ENCODE measurements at places on chromosomes 5 and 9.

DNA sequence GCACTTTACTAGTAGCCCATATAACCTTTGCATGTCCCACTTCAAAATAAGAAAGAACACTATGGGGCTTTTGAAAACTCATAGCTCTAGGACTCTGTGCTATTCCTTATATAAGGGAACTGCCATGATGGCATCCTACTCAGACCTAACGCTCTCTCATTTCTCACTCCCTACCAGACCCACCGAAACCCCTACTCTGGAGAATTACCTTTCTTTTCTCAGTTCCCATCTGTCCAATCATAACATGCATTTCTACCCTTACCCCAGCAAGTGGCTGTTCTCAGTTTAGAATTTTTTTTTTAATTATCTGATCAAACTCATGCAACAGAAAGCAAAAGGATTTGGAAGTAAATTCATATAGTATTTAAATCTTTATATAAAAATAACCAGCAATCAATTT, 27.3 kb downstream of the CARNMT1 start:
- DNase-seq = no peak

DNA sequence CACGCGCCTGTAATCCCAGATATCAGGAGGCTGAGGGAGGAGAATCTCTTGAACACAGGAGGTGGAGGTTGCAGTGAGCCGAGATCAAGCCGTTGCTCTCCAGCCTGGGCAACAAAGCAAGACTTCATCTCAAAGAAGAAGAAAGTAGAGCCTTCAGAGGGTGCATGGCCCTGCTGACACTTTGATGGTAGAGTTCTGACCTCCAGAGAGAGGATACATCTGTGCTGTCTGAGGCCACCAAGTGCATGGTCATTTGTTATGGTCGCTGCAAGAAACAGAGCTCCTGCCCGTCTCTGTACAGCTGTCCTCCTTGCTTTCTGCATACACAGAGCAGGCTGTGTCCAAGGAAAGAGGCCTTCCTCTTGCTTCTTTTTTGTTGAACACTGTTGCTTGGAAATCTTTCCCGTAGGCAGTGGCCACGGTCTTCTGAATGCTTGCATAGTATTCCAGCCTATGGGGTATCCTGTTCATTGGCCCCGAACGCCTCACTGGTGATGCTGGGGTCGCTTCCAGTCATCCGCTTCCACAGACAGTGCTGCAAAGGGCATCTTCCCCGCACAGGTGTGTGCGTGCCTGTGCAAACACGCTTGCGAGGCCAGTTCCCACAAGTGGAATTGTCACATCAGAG, 36.8 kb upstream of the UNC5A start:
- DNase-seq = no peak

DNA sequence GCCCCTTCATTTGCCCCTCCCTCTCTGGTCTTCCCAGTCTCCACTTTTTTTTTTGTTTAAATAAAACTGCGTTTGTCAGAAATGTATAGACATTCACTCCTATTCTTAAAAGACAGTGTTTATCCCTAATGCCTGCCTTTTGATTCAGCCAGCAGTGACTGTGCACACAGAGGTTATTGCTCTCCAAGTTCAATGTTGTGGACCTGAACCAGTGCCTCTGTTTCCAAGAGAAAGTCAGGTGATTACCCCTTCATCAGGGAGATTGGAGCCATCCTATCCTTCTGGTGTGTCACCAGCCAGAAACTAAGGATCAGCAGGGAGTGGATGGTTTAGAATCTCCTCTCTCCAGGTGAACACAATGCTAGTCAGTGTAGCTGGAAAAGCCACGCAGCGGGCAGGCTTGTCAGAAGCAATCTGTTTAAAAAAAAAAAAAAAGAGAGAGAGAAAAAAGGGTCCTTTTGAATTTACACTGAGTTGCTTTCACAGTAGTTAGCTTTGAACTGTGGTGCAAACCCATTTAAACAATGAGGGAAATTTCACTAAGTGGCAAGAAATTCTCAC, 167.5 kb upstream of the DMRT1 start:
- no peak for DNase-seq

- DNase-seq = no peak
Observed at GRCh38 chr5:138752341-138752950, 779 bp upstream of the CTNNA1 start.

- no peak for DNase-seq
Observed at GRCh38 chr9:5453004-5453403, 2.7 kb downstream of the CD274 start.

DNA sequence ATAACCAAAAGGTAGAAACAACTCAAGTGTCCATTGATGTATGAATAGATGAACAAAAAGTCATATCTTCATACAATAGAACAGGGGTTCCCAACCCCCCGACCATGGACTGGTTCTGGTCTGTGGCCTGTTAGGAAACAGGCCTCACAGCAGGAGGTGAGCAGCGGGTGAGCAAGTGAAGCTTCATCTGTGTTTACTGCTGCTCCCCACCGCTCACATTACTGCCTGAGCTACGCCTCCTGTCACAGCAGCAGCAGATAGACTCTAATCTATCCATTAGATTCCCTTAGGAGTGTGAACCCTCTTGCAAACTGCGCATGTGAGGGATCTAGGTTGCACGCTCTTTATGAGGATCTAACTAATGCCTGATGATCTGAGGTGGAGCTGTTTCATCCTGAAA, 478.0 kb downstream of the BRINP1 start:
- DNase-seq = no peak

GRCh38 chr5:121711416-121711815, 140.3 kb upstream of the FTMT start:
- no peak for DNase-seq

- no peak for DNase-seq
Observed at GRCh38 chr5:59058969-59059687, 476.3 kb downstream of the RAB3C start.

- no peak for DNase-seq
Observed at GRCh38 chr9:20650750-20651299, 28.5 kb upstream of the MLLT3 start.

GRCh38 chr5:66633754-66634153, 37.6 kb downstream of the MAST4 start:
- no peak for DNase-seq

GRCh38 chr9:131517761-131518190, 13.3 kb downstream of the UCK1 start:
- no peak for DNase-seq

DNA sequence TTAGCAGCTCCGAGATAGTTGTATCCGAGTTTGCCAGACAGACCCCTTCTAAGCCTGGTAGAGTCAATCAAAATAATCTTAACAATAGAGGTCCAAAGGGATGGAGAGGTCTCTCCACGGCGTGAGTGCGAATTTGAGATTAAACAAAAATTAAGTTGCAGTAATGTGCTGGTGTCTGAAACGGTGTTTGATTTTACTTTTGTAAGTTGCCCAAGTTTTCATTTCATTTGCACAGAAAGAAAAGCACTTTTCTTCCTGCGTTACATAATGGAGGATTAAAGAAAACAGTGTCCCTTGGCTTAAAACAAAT, 1.2 kb downstream of the IRX1 start:
- no peak for DNase-seq

- no peak for DNase-seq
Observed at GRCh38 chr5:153678617-153679329, 188.3 kb downstream of the GRIA1 start.

- no peak for DNase-seq
Observed at GRCh38 chr5:14531668-14532067, 49.9 kb upstream of the OTULINL start.

- no peak for DNase-seq
Observed at GRCh38 chr9:136762221-136762691, 2.1 kb downstream of the LCN15 start.

GRCh38 chr5:14251733-14252132, 108.6 kb downstream of the TRIO start:
- DNase-seq = no peak

- DNase-seq = no peak
Observed at GRCh38 chr9:86645303-86645702, 291.1 kb upstream of the TUT7 start.

DNA sequence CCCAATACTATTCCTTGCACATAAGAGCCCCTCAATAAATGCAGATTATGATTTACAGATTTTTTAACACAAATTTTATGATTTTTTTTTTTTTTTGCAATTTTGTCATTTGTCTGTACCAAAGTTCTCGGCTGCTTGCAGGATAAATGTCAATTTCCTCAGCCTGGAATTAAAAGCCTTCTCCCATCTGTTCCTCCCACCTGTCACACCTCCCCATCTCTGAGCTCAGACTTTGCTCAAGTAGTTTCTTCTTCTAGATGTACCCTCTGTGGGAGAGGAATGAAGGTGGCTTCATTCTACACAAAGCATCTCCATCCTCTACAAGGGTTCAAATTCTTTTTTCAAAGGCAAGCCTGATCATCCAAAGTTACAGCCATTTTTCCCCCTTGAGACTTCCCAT, 153.7 kb upstream of the GRAMD2B start:
- DNase-seq = no peak

DNA sequence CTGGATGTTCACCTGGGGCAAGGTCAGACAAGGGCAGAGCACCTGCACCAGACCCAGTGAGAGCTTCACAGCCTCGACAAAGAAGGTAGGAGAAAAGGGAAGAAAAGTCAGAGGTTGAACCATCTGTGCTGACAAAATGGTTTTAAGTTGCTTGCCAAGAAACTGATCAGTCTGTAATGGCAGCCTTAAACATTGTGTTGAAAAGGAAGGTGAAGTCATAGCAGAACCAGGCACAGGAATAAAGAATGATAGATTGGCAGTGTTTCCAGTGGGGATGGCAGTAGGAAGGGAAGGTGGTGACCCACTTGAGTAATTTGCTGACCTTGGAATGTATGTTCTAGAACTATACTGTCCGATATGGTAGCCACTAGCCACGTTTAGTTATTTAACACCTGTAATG, 34.2 kb downstream of the HTR4 start:
- DNase-seq = no peak

- DNase-seq = no peak
Observed at GRCh38 chr5:69250593-69250992, 15.9 kb downstream of the CDK7 start.

DNA sequence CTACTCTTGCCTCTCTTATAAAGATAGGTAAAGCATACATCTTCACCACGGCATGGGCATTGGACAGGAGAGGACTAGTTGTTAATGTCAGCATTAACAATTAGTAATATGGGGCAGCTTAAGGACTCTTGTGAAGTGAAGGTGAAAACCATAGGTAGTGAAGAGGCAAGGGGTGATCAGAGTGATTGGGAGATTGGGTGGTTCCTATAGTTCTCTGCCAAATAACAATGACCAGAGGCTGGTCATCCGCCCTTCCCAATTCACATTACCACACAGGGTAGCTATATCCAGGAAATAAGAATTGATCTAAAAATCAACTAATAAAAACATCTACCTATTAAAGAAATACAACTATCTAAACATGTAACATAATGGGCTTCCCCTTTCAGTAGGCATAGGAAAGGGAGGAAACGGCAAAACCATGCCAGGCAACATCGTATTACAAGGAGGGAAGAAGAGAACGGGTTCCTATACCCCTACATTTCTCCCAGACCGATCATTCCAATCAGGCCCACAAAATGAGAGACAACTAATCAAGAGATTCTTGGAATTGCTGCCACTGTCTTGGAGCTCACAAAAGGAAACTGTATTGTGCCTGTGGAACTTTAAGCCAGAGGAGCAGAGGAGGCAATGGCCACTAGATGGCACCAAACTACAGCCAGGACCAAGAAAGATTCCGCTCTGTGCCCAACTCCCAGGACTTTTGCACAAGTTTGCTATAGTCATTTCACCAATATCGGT, 121.6 kb downstream of the FBXL17 start:
- DNase-seq = peak; percentile 46

DNA sequence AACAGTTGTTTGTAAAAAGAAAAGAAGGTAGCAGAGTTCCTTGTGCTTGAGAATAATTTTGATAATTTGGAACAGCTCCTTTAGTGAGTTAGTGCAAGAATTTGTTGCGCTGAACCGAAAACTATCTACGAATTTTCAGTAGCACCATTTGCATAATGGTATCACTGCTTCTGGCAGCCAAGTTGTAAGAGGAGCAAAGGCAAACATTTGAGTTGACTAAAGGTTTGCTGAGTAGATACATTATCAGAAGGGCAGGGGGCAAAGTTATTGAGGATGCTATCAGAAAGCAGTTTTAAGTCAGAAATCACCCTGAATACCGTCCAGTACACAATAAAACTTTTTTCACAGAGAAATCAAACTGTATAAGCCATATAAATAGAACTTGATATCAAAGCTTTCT, 181.5 kb upstream of the MOCS2 start:
- no peak for DNase-seq

DNA sequence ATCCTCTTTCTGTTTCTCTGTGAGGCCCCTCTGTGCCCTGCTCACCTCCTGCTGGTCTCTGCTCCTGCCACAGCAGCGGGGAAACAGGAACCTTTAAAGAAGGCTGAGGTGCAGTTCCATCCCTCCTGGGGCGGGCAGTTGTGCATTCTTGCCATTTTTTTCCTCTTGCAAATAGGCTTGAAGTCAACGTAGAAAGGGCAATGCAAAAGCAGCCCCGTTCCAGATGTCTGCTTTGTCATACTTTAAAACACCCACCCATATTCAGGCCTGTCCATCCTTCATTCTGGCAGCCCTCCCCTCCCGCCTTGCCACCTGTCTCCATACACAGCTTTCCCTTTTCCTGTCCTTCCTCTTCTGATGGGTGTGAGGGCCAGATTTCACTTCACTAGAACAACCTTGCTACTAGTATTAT, 65.4 kb upstream of the KLF9 start:
- DNase-seq = peak; percentile 65

- DNase-seq = no peak
Observed at GRCh38 chr5:169686137-169686536, 49.1 kb downstream of the DOCK2 start.

GRCh38 chr5:174188295-174188694, 142.8 kb downstream of the NSG2 start:
- no peak for DNase-seq

Measured in non-pigmented ciliary epithelial cell (primary cell).